ENCODE measurements at places on chromosomes 3 and 15. TPM values are rescaled to one million over a fixed set of nuclear protein-coding genes. Genes with fewer than 3 reads are reported as not detected.

GRCh38 chr15:71397377-71397776, 282.1 kb downstream of the THSD4 start:
- no peak overlapping the region for H3K4me3 ChIP-seq
- no peaks in the 10 kb centered on the region for H3K36me3 ChIP-seq
- H3K4me1 ChIP-seq: no peaks in the 10 kb centered on the region

DNA sequence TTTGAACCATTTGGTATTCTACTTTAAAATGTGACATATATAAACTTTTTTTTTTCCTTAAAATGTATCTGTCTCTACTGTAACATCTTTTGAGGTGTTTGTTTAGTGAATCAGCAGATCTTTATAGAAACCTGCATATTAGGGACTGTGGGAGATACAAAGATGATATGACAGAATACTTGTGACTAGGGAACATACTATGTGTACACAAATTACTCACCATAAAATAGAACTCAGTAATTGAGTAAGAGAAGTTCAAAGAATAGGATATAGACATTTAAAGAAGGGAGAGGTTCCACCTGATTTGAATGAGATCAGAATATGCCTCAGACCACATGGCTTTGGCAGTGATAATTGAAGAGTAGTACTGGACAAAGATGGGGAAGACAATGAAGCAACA, 47.9 kb downstream of the ATP2C1 start:
- peaks cover 18% of the 10 kb centered on the region for H3K36me3 ChIP-seq
- H3K27ac ChIP-seq: peak overlapping the region; percentile 94
- DNase-seq: peak; percentile 78
- peaks cover 16% of the 10 kb centered on the region for H3K4me1 ChIP-seq
- no peaks in the 10 kb centered on the region for H3K27me3 ChIP-seq

GRCh38 chr3:174340624-174341587, 518.2 kb upstream of the NAALADL2 start:
- H3K4me3 ChIP-seq: no peak overlapping the region
- H3K27me3 ChIP-seq: no peaks in the 10 kb centered on the region
- no peaks in the 10 kb centered on the region for H3K36me3 ChIP-seq
- no peak for DNase-seq

DNA sequence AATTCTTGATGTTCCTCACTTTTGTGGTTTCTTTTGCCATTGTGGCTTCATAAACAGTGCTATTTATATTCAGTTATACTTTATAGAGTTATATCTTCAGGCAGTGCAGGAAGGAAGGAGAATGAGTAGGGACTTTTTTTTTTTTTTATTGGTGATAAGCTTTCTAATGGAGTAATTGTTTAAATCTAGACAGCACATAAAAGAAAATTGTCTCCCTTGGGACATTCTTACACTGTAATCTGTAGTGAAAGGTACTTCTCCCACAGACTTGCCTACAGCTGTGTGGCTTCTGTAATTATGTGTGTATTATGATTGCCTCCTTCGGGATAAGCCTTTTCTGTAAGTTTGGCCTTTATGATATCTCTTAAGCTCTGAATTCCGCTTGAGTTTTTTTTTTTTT, 41.6 kb downstream of the WDR76 start:
- H3K4me1 ChIP-seq: no peaks in the 10 kb centered on the region
- no peaks in the 10 kb centered on the region for H3K27me3 ChIP-seq
- peaks cover 21% of the 10 kb centered on the region for H3K36me3 ChIP-seq

Gene NMD3
- total RNA-seq: 65.3 TPM

DNA sequence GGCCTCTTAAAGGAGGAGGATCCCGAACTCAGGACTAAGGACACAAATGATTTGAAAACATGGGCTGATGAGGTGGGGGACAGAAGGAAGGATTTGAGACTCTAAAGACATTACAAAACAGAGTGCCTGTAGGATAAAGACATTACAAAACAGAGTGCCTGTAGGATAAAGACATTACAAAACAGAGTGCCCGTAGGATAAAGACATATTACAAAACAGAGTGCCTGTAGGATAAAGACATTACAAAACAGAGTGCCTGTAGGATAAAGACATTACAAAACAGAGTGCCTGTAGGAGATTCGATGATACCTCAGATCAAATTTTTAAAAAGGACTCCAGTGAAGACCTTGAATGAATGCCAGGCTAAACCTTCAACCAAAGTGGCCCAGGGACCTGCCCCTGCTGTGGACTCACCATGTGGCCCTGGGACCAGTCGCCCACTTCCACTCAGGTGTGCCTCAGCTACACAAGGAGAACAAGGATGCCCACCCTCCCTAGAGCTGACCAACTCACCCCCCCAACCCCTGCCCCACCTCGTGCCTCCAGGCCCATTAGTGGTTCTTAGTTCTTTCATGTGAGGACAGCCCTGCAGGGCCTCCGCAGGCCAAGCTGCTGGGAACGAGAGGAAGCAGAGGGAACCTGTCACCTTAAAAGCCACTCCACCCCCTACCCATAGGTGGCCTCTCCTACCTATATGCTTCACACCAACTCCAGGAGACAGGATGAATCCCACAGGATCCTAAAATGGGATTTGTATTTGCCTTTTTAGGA, 59.8 kb downstream of the SH3BP5 start:
- no peaks in the 10 kb centered on the region for H3K27me3 ChIP-seq
- H3K27ac ChIP-seq: no peak overlapping the region

Gene WDR73
- total RNA-seq: 29.5 TPM

DNA sequence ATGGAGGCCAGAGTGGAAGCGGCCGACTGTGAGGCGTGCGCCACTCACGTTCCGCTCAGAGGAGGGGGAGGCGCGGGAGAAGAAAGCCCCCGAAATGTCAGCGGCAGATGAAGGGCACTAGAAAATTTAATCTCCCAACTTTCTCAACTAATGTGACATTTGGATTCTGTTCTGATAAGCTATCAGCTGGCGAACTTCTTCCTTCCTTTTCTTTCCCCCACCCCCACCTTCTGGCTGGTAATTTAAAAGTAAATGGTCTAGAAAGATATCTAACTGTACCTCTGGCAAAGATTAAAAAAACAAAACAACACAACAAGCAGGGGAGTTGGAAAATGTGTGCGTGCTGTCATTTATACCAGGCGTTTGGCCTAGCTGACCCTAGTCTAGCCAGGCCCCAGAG, 26.4 kb upstream of the TMEM115 start:
- no peaks in the 10 kb centered on the region for H3K27me3 ChIP-seq
- no peaks in the 10 kb centered on the region for H3K4me1 ChIP-seq
- no peak overlapping the region for H3K27ac ChIP-seq
- no peak overlapping the region for H3K4me3 ChIP-seq
- no peaks in the 10 kb centered on the region for H3K36me3 ChIP-seq

- no peaks in the 10 kb centered on the region for H3K4me1 ChIP-seq
- no peak overlapping the region for H3K4me3 ChIP-seq
- peaks cover 4% of the 10 kb centered on the region for H3K27me3 ChIP-seq
These were observed 38.7 kb downstream of the C3orf38 start for GRCh38 chr3:88188436-88188835.

DNA sequence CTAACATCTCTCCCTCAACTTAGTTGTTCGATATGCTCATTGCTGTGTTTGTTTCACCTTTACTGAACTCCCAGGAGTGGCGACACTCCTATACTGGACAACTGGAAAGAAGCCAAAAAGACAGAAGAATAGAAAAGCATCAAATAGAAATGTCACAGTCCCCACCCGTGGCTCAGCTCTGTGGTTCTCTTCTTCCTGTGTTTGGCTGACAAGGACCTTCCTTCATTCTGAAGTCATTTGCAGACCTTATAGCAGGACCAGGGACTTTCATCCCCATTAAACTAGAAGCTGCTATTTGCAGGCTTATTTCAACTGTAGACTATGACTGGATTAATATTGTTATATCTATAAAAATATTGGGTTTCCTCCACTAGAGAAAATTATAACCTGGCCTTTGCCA, 125.9 kb downstream of the NECTIN3 start:
- H3K36me3 ChIP-seq: no peaks in the 10 kb centered on the region
- no peaks in the 10 kb centered on the region for H3K4me1 ChIP-seq
- H3K27ac ChIP-seq: no peak overlapping the region
- H3K4me3 ChIP-seq: no peak overlapping the region
- no peaks in the 10 kb centered on the region for H3K27me3 ChIP-seq

- H3K27ac ChIP-seq: no peak overlapping the region
- no peaks in the 10 kb centered on the region for H3K27me3 ChIP-seq
- H3K4me1 ChIP-seq: peaks cover 17% of the 10 kb centered on the region
- no peak for DNase-seq
- H3K4me3 ChIP-seq: no peak overlapping the region
- H3K36me3 ChIP-seq: no peaks in the 10 kb centered on the region
These were observed 124.2 kb downstream of the TMCO5A start for GRCh38 chr15:38058596-38059075.

Gene TRAT1
- total RNA-seq: not detected

Gene CCDC54
- not detected for total RNA-seq

GRCh38 chr3:69137005-69137404, 14.6 kb upstream of the LMOD3 start:
- no peaks in the 10 kb centered on the region for H3K27me3 ChIP-seq
- H3K4me1 ChIP-seq: no peaks in the 10 kb centered on the region
- H3K27ac ChIP-seq: no peak overlapping the region
- no peaks in the 10 kb centered on the region for H3K36me3 ChIP-seq
- no peak for DNase-seq
- H3K4me3 ChIP-seq: no peak overlapping the region

DNA sequence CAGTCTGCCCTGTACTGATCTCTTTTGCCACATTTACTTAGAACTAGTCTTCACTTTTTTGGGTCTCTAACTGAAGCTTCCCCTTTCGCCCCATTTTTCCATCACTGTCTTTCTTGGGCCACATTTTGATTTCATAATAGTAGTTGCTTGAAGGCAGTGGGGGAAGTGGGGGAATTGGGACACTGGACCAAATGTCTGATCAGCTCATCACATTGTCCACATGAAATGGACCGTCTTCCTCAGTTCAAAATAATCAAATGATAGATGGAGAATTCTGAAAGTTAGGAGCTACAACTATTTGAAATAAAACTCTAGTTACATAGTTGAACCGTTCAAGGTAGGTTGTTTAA, 747 bp downstream of the PDCD6IP start:
- no peak for DNase-seq
- H3K27me3 ChIP-seq: no peaks in the 10 kb centered on the region
- H3K36me3 ChIP-seq: peaks cover 7% of the 10 kb centered on the region
- peak overlapping the region; percentile 86 for H3K27ac ChIP-seq
- peaks cover 47% of the 10 kb centered on the region for H3K4me1 ChIP-seq
- H3K4me3 ChIP-seq: peak overlapping the region; percentile 84

DNA sequence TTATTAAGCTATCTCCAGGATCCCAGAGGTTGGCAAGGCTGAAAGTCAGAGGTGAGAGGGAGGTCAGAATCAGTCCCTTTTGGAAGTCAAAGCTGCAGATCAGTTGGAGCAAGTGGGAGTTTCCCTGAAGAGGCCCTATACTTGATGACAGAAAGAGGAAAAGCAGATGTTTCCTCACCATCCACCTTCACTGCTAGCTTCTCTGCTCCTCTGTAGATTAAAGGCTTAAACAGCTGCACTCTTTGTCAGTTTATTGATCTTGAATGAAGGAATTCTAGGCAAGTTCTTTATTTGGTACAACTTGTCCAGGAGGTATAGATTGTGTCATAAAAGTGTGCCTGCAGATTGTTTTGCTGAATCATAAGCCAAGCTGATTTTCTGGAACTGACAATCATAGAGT, 408.2 kb upstream of the TGFBR2 start:
- no peak overlapping the region for H3K27ac ChIP-seq
- H3K4me3 ChIP-seq: no peak overlapping the region
- DNase-seq: no peak
- no peaks in the 10 kb centered on the region for H3K36me3 ChIP-seq
- peaks cover 8% of the 10 kb centered on the region for H3K4me1 ChIP-seq

DNA sequence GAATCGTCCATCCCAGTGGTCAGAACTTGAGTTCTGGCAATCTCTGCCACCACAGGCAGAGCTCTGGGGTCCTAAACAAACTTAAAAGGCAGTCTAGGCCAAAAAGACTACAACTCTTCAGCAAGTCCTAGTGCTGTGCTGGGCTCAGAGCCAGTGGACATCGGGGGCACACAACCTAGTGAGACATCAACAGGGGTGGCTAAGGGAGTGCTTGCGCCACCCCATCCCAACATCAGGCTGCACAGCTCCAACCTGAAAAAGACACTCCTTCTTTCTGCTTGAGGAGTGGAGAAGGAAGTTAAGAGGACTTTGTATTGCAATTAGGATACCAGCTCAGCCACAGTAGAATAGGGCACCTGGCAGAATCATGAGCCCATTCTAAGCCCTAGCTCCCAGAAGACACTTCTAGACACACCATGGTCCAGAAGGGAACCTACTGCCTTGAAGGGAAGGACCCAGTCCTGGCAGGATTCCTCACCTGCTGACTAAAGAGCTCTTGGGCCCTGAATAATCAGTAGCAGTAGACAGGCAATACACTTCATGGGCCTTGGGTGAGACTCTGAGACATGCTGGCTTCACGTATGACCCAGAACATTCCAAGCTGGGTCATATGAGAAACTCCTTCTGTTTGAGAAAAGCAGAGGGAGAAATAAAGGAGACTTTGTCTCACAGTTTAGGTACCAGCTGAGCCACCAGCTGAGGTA, 72.0 kb downstream of the TFDP2 start:
- no peak for DNase-seq
- H3K4me3 ChIP-seq: no peak overlapping the region

DNA sequence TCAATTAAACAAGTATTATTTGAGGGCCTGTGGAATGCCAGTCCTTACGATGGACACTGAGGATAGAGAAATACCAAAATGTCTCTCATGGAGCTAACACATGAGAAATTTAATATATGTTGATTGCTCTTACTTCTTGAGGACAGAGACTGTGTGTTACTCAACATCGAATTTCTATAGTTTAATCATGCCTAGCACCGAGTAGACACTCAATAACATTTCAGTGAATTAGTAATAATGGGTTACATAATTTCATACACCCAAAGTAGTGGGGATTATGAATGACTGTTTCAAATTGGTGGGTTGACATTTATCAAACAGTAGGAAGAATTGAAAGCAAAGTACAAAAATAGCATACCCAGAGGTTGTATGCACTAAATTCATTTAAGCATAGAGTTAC, 11.2 kb downstream of the FMN1 start:
- H3K27ac ChIP-seq: no peak overlapping the region
- H3K4me3 ChIP-seq: no peak overlapping the region
- 0 out of 2 replicates have a peak, but pooled peaks cover 1% of the 10 kb centered on the region for H3K27me3 ChIP-seq
- H3K36me3 ChIP-seq: no peaks in the 10 kb centered on the region
- no peaks in the 10 kb centered on the region for H3K4me1 ChIP-seq

- H3K4me3 ChIP-seq: no peak overlapping the region
- peaks cover 40% of the 10 kb centered on the region for H3K4me1 ChIP-seq
- peak; percentile 69 for DNase-seq
- H3K27me3 ChIP-seq: no peaks in the 10 kb centered on the region
These were observed 1201.8 kb upstream of the EPHA6 start for GRCh38 chr3:95612611-95613010.

Gene SERPINI2
- not detected for total RNA-seq

Gene PYGO1
- total RNA-seq: 1.8 TPM

Gene CX3CR1
- not detected for total RNA-seq

All from PC-3 (cell line).